Sigmoid colon (tissue), 7 donors: ENCODE measurements at places on chromosomes 5 and 9. TPM values are rescaled to one million over a fixed set of nuclear protein-coding genes. Genes with fewer than 3 reads are reported as not detected.

PCDH12 gene
- 2.5 TPM for total RNA-seq

NR5A1 gene
- not detected for total RNA-seq

MYOT gene
- 22.1 TPM for total RNA-seq

EIF4EBP3 gene
- total RNA-seq: 21.0 TPM

ZNF366 gene
- total RNA-seq: 1.8 TPM

FGF18 gene
- 0.28 TPM for total RNA-seq

SPATA6L gene
- 2.0 TPM for total RNA-seq

PARP8 gene
- total RNA-seq: 13.3 TPM

CTSV gene
- not detected for total RNA-seq

PPP2R2B gene
- 14.4 TPM for total RNA-seq

IRGM gene
- not detected for total RNA-seq

GAPT gene
- total RNA-seq: 0.68 TPM

CD14 gene
- 58.1 TPM for total RNA-seq

LEAP2 gene
- total RNA-seq: 1.4 TPM

AJM1 gene
- 8.6 TPM for total RNA-seq

- no peak for DNase-seq
These were observed 164.9 kb downstream of the KCTD16 start for GRCh38 chr5:144335561-144335960.

DNA sequence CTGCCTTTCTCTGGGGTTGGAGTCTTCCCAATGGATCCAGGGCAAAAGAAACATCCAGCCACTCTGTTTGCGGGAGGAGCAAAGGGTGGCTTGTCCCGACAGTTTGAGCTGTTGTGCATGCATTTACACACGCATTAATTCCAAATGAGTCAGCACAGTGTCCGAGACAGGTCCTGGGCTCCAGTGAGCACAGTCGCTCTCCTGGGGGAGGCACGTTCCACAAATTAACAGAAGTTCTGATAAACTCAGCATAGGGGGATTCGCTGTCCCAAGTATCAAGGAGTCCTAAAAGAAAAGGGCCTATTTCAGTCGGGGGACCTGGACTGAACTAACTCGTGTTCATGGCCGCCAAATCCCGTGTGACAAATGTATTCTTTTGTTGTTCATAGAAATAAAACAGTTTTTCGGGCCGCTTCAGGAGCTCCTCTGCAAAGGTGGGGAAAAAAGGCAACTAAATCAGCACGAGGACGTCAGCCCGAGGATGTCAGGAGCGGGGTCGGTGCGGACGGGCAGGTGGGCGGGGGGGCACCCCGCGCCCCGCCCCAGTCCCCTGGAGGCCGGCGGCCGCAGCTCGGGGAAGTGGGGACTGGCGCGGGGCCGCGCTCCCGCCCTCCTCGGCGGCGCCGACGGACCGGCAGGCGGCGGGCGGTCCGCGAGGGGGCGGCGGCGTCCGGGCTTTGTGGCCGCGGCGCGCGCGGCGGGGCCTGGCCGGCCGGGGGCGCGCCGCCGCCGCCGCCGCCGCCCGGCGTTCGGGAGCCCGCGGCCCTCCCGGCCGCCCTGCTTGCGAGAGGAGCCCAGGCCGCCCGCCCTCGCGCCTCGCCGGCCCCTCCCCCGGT is at the start of gene MSANTD3:
Gene MSANTD3 (plus strand): TSS at position 614 of the 836 bp plus-strand sequence. CDS start 14,796 bp downstream, outside the sequence.
- DNase-seq: peak; percentile 77

- no peak for DNase-seq
These were observed 15.7 kb upstream of the TSSK1B start for GRCh38 chr5:113450462-113450861.

GRCh38 chr9:75649060-75649459 is 241.4 kb upstream of the PCSK5 start:
- DNase-seq: no peak

DNA sequence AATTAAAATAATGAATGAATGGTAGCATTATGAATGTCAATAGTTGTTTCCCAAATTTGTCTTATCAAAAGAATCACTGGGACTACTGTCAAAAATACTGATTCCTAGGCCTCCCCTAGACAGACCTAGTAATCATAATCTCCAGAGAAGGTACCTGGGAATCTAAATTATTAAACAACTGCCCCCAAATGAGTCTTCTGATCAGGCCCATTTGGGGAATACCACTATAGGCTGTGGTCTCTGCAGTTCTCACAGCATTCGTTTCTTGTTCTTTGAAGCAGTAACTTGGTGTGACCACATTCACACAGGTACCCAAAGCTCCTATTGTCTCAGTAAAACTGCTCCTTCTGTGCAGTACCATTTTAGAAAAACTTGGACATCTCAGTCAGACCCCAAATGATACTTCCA is 230.9 kb downstream of the PIK3R1 start:
- DNase-seq: no peak

GRCh38 chr5:79076819-79077218 is 7.3 kb downstream of the BHMT2 start:
- no peak for DNase-seq

GRCh38 chr9:133158695-133159094 is 5.0 kb downstream of the GBGT1 start:
- peak; percentile 43 for DNase-seq

DNA sequence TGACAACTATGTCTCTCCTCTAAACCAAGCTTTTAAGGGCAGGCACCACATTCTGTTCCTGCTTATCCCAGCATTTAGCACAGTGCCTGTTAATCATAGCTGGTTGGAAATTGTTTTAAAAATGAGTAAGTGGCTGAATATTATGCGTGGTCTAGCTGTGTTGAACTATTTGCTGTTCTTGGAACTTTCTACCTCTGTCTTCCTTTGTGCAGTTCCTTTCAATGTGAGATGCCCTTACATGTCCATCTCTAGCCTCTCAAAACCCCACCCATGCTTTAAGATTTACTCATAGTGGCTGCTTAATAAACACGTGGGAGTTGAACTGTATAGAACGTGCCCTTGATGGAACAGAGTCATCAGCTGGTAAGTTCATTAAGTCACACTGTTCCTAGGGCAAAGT is 34.5 kb downstream of the C9orf57 start:
- no peak for DNase-seq

GRCh38 chr5:122810405-122810804 is 35.0 kb upstream of the SNX24 start:
- DNase-seq: no peak

GRCh38 chr5:111262153-111262552 is 38.0 kb downstream of the CAMK4 start:
- DNase-seq: no peak

- no peak for DNase-seq
These were observed 2015.4 kb upstream of the WWC1 start for GRCh38 chr5:166276006-166276405.

DNA sequence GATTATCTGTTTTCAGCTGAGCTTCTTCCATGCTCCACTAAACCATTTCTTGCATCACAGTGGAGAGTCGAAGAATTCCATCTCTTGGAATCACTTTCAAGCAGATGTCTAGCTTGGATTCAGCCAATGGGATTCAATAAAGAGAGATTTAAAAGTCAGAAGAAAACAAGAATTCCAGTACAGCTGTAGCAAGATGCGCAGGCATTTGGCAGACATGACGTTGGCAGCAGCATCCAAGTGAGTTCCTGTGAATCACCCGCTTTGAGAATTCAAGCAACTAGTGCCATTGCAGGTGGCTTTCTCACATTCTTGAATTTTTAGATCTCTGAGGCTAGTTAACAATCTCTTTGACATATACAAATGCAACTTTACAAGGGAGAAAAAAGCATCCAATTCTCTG is 467.0 kb downstream of the CDH10 start:
- no peak for DNase-seq

DNA sequence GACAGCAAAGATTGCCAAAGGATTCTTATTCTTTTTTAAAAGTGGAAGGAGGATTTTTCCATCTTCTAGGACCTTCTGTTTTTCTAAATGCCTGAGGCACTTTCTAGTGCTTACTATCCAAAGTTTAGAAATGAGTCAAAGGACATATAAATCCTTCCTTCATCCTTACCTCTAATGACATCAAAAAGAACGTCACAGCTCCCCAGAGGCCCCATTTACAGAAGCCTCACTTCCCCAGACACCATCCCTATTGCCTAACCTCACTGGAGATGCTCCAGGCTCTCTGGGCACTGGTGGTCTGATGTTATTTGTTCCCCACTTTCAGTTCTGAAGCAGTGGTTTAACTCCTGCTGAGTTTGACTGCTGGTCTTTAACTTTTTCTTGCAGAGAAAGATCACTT is 504.3 kb downstream of the AGTPBP1 start:
- DNase-seq: no peak

- no peak for DNase-seq
These were observed 29.7 kb downstream of the CNOT6 start for GRCh38 chr5:180523629-180524466.

DNA sequence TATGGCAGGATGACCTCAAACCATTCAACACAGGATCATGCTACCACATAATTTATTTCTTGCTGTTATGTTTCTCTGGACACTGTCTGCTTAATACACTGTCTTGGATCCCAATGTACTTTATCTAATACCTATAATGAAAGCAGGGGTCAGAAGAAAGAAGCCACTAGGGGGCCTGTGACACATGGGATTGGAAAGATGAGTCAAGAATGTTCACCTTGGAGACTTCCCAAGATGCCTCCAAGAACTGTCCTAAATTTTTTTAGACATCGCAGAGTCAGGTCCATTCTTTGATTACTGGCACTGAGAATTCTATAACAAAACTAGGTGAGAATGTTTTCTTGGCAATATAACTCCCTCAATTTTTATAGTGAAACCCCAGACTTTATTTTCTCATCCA is 305.8 kb upstream of the SMARCA2 start:
- DNase-seq: no peak

- no peak for DNase-seq
These were observed 17.8 kb downstream of the MED10 start for GRCh38 chr5:6360323-6361072.

GRCh38 chr5:143025971-143026370 is 255.8 kb downstream of the ARHGAP26 start:
- DNase-seq: no peak

DNA sequence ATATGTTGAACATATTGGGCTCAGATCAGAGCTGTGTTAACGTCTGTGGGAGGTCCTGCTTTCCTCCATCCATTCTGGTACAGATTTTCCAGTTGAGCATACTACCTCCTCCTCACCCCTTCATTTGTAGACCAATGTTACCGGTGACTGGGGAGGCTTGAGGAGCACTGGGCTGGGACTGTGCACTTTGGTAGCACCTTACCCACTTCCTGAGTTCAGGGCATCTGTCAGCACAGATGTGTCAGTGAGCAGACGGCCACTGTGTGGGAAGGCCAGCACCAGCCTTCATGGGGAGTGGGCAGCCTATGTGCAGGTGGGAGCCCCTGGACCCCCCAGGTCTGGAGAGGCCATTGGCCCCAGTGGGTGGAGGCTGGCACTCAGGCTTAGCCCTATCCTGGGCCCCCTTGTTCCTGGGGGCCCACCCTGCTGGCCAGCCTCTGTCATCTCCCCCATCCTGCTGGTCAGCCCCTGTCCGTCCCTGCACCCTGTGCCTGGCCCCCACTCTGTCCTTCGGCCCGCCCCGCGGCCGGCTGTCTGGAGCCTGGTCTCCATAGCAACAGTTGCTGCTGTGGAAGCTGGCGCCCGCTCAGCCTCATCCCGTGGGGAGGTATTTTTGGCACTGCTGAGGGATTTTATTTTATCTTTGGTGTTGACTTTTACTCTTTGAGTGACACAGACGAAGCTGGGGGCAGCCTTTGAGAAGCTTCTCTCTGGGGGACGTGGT is 21.3 kb downstream of the WNK2 start:
- peak; percentile 89 for DNase-seq

- no peak for DNase-seq
These were observed 312.6 kb downstream of the MCTP1 start for GRCh38 chr5:94972268-94972667.

DNA sequence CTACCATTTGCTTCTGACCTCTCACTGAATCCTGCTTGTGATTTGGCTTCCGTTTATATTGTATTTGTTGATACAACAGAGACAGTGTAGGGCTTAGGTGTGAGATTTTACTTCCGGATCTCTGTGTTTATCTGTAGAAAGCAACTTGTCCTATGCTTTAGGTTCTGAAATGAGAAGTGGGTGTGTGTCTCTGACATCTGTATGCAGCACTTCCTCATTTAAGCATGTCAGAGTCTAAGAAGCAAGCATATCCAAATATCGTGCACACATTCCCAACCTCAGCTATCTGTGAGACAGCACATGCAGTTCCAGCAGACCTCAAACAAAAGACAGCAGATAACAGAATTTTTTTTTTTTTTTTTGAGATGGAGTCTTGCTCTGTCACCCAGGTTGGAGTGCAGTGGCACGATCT is 16.3 kb downstream of the KLF9 start:
- no peak for DNase-seq

GRCh38 chr5:955886-956761 is 52.5 kb upstream of the NKD2 start:
- DNase-seq: no peak

GRCh38 chr9:32508728-32509127 is 17.3 kb downstream of the RIGI start:
- DNase-seq: no peak

DNA sequence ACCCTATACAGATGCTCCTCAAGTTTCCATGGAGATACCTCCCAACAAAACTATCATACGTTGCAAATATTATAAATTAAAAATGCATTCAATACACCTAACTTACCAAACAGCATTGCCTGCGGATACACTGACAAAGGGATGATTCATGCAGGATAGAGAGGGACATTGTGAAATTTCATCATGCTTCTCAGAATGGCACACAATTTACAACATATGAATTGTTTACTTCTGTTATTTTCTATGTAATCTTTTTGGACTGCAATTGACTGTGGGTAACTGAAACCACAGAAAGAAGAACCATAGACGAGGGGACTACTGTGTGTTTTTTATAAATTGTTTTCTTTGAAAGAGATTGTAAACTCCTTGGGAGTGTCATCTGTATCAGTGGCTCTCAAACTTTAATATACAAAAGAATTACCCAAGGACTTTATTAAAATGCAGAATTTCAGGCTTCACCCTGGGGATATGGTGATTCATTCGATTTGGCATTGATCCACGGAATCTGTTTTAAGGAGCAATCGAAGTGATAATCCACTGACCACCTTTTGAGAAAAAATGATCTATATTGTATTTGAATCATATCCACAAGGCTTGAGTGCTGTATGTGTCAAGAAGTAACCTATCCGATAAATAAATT is 146.4 kb downstream of the SGCD start:
- DNase-seq: no peak

DNA sequence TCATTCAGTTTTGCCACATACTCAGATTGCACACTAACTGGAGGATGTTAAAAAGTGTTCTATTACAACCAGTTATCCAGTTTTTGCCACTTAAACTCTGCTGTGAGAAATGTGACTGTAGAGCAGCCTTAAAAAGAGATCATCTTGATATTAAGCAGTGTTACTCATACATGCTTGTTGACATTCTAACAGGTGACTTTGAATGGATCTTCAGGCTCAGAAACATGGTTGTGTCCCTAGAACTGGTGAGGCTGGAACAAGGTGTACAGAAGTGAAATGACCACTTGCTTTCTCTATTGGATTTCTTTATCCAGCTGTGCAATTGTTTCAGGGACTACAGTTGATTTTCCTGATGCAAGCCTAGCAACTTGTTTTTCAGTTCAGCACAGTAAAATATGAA is 166.1 kb upstream of the CCDC152 start:
- DNase-seq: no peak

- no peak for DNase-seq
These were observed 1.5 kb upstream of the SEMA5A start for GRCh38 chr5:9547122-9547947.

- no peak for DNase-seq
These were observed 33.9 kb downstream of the CNOT8 start for GRCh38 chr5:154892369-154892771.
